Endodermal cell (in vitro differentiated cells): ENCODE measurements at places on chromosomes 5 and 9. TPM values are rescaled to one million over a fixed set of nuclear protein-coding genes. Genes with fewer than 3 reads are reported as not detected.

The CER1 gene
- 694 to 6,466 TPM (median 767 TPM) in 3 replicates for total RNA-seq

The FAT2 gene
- total RNA-seq, result 0.14 and 0.18 TPM in 2 replicates

The DMGDH gene
- total RNA-seq, result 1.6 to 4.7 TPM (median 3.3 TPM) in 3 replicates

The FAM153A gene
- not detected in 2 replicates for total RNA-seq

DNA sequence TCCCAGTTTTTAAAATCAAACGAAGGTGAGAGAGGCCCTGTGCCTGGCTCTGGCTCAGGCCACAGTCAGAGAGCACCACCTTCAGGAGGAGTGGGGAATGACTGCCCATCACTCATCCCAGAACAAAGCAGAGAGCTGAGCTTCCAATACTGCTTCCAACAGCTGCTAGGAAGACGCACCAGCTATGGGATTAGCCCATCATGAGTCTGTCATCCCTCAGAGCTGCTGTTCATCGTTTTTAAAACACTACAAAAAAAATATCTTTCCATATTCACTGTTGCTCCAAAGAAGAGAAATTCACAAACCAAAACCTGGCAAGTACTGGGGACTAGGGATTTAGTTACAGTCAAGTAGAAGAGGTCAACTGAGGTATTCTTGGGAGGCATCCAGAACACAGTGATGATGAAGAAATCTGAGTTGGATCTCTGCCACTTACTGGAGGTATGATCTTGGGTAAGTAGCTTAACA lies 102.4 kb downstream of the CDK5RAP2 start:
- no peak overlapping the region for H3K27ac ChIP-seq
- no peaks in the 10 kb centered on the region for H3K27me3 ChIP-seq
- no peak overlapping the region for H3K4me3 ChIP-seq
- peaks cover 54% of the 10 kb centered on the region for H3K36me3 ChIP-seq
- DNase-seq, result peak; percentile 92

- peak; percentile 79 for DNase-seq
- no peaks in the 10 kb centered on the region for H3K27me3 ChIP-seq
- no peak overlapping the region for H3K27ac ChIP-seq
Observed at GRCh38 chr5:120734033-120734432, 269.9 kb downstream of the PRR16 start.

GRCh38 chr5:167995844-167996425 lies 295.5 kb upstream of the WWC1 start:
- no peak overlapping the region for H3K27ac ChIP-seq
- no peak overlapping the region for H3K4me3 ChIP-seq
- H3K36me3 ChIP-seq, result no peaks in the 10 kb centered on the region
- DNase-seq, result no peak
- peaks cover 9% of the 10 kb centered on the region for H3K27me3 ChIP-seq
